CD4-positive, alpha-beta T cell treated with Interleukin-1 beta for 1 hour (primary cell): ENCODE measurements at places on chromosomes 3 and 15.

GRCh38 chr3:30768703-30769550 lies 125.5 kb downstream of the GADL1 start:
- DNase-seq, result peak; percentile 63

DNA sequence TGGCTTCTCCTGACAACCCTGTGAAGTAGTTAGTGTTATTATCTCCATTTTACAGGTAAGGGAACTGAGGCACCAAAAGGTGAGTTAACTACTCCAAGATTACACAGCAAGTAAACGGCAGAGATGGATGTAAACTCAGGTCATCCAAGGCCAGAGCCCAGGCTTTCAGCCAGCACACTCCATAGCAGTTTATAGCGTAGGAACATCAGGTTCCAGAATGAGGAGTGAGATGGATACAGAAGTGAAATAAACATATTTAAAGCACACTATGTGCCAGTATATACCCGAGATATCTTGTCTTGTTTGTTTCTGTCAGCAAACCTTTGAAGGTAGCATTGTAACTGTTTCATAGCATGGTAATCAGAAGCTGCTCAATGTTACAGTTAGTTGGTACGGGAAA lies 279.0 kb downstream of the OXSM start:
- no peak for DNase-seq

DNA sequence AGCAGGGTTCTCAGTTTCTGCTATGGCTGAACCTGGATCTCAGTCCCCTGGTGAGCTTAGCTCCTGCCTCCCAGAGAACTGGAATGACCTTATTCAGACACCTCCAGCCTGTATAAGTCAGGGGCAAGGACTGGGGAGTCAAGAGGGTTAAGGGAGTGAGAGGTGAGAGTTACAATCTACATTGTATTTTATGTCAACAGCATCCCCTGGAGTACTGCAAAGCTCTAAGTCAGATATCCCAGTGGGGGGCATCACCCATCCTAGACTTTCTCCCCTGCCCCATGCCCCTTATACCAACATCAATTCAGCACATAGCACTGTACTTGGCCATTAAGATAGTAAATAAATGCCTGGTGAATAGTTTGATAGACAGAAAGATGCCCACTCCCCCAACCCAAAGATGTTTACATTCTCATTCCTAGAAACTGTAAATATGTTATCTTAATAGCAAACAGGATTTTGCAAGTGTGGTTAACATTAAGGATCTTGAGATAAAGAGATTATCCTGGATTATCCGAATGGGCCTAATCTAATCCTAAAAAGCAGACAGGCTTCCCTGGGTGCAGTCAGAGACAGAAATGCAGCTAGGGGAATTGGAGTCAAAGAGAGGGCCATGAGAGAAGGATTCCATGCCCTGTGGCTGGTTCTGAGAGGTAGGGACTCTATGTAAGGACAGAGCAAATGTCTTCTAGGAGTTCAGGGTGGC lies 132.3 kb upstream of the RASGRP1 start:
- no peak for DNase-seq

DNA sequence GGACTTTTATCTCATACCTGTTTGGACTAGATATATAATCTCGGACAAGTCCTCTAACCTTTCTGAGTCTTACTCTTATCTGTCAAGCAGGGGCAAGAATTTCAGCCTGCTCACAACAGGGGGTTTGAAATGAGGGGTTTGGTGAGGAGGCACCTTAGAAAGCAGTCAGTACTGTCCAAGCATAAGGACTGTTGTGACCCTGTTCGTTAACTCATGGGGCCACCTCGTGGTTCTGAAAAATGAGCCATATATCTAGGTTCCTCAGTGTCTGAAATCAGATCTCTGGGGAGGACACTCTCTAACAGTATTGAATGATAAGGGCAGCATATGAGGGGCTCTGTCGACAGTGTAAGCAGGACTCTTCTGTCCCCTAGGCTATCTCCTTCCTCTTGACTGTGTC lies 7.2 kb upstream of the TIMP4 start:
- no peak for DNase-seq

DNA sequence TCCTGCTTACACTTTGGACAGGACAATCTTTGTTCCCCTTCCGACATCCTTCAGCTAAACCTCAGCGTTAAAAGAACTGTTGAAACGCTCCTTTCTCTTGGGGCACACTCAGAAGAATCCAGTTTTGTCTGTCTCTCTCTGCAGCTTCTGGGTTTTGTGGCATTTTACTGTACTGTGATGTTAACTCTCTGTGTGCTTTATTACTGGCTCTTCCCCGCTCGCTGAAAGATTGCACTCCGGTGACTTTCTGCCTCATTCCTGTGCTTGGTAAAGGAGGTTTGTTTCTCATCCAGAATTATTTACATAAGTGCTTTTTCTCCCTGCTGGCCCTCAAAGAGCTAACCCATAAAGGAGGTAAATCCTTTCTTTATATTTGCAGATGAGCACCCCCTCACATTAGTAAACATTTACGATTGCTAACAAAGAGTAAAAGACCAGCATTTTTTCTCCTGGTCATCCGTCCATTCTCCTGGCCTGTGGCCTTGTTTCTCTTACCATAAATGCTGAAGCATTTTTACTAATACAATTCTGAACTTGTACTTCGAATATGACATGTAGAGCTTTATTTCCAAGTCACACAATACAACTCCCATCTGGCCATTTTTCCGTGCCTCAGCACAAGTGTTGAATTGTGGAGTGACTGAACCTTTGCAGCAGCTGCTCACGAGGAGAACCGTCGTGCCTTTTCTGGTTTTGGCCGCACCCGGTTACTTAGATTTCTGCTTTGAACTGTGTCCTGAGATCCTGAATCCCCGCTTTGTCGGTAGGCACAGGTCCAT lies 69.3 kb upstream of the RPL35A start:
- DNase-seq, result no peak

GRCh38 chr3:158600787-158601186 lies 29.8 kb downstream of the MLF1 start:
- no peak for DNase-seq

- no peak for DNase-seq
Observed at GRCh38 chr3:120280026-120280425, 5.0 kb downstream of the GPR156 start.

DNA sequence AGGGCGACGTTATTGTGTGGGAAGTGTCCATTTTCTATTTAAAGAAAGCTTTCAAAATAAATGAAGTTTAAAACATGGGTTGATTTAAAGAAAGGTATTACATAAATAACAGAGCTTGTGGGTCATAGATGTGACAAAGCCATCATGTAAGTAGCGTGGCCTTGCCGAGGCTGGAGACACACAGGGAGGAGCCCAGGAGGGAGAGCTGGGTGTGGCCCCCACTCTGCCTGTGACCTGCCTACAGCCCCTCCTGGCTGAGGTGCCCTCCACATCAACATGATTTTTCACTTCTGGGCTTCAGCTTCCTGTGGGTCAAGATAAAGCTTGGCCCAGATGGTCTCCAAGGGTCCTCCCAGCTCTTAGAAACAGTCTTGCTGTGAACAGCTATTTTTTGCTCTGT lies 12.5 kb upstream of the MGLL start:
- DNase-seq, result no peak

DNA sequence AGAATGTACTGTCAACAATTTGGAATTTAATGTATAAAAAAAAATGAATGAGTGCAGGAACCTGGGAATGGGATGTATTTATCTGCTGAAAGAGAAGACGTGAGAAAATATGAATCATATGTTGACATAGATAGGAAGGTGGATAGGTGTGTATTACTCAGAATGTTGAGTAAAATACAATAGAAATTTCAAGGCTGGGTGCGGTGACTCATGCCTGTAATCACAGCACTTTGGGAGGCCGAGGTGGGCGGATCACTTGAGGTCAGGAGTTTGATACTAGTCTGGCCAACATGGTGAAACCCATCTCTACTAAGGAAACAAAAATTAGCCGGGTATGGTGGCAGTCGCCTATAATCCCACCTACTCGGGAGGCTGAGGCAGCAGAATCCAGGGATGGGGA lies 202.8 kb downstream of the CADM2 start:
- no peak for DNase-seq

- no peak for DNase-seq
Observed at GRCh38 chr3:9279966-9280365, 30.5 kb upstream of the SRGAP3 start.

DNA sequence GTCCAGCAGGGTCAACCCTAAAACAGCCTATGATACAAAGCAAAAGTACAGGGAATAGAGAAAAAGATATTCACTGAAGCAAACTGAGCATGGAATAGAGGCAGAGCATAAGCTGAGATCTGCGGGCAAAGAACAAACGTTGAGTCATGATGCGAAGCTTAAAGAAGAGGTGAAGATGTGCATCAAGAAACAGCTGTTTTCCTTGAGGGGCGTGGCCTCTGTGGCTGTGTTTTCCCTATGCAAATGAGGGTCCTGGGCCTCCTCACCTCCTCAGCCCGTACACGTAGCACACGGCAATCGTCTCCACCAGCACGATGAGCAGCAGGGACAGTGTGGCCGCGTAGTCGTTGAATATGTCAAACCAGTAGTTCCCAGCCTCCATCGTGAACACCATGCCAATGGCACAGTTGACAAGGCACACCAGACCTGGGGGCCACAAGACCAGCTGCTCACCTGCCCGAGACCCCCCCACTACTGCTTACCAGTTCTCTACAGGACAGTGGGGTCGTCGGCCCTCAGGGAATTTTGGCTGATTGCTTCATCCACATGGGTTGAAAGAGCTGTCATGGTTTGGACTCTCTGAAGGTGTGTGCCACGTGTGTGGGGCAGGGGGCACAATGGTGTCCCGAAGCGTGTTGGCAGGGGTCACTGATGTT lies 33.6 kb downstream of the SLC6A20 start:
- DNase-seq, result no peak

DNA sequence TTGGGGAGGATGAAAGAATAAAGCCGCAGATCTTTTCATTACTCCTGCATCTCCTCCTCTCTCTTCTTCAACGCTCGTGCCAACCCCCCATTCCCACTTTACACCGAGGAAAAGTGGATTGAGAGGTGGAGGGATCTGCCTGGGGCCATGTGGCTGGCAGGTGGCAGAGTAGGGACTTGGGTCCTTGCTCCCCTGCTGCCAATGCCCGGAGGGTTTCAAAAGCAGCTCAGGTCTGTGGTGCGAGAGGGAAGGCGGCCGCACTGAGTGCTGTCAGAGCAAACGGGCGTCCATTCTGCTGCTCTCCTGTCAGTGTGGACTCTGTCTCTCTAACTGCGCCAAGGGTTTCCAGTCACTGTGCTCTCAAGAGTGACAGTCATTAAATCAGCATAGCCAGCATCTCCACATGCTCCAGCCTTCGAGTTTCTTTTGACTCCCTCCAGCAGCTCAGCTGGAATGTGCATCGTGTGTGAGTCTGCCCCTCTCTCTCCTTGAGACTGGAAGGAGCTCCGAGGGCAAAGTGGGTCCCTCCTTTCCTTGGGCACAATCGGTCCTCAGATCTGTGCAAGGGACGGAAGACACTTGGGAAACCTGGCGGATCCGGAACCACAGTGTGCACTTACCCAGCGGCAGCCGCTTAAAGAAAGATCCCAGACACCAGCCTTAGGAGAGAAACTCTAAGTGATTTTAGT lies 68.6 kb downstream of the VGLL4 start:
- no peak for DNase-seq

DNA sequence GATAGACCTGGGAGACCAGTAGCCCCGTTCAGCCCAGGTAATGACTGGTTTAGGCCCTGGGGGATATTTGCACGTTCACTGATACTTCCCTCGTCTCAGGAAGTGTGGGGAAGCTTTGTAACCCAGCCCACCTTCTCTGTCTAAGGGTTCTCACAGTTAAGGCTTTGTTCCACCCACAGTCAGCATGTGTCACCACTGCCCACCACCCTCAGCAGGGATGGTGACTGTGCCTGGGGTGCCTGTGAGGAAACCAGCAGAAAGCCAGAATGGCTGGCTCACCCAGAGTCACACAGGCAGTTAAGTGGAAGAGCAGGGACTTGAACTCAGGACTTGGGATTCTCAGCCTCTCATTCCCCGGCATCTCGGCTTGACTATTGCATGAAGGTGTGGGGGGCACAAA lies 5.2 kb downstream of the KBTBD13 start:
- DNase-seq, result no peak

DNA sequence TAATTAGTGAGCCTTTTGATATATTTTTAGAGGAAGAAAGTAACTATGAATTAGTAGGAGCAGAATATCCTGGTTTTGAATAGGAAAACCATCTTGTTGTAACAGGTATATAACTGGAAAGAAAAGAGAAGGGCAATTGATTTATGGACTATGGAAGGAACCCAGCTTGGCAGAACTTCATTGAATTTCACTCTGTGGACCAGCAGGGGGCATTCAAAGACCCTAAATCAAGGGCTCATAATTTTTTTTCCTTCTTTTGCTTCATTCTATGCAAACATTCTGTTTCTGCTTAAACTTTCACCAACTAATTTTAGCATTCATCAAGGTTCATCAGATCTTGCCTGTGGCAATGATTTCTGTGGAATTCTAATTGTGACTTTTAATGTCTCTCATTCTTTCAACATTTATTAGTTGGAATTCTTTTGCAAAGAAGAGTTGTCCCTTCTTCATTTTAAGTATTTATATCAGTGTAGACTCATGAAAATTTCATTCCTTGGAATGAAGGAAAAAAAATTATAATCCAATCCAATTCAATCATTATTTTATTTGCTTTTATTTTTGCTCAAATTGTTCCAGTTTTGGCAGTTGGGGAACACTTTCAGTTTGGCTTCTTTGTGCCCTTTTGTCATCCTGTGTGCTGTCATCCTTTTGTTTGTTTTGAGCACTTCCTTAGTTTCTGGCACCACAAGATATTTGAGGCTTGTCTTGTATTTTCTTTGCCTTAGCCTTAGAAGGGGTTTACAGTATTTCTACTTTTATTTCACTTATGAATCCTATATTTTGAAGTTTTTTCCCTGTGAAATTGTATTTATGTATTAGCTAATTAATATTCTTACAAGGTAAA lies 30.4 kb downstream of the NXPE3 start:
- peak; percentile 68 for DNase-seq

- DNase-seq, result no peak
Observed at GRCh38 chr3:15505479-15506165, 15.9 kb downstream of the COLQ start.

GRCh38 chr3:188680189-188680588 lies 491.6 kb upstream of the TPRG1 start:
- no peak for DNase-seq
